ENCODE measurements at places on chromosomes 7 and 10.
A peak's percentile ranks its signal among the peaks of the same experiment; 100 is the strongest.

- DNase-seq, result no peak
Observed at GRCh38 chr7:34837801-34838201, 179.8 kb downstream of the NPSR1 start.

DNA sequence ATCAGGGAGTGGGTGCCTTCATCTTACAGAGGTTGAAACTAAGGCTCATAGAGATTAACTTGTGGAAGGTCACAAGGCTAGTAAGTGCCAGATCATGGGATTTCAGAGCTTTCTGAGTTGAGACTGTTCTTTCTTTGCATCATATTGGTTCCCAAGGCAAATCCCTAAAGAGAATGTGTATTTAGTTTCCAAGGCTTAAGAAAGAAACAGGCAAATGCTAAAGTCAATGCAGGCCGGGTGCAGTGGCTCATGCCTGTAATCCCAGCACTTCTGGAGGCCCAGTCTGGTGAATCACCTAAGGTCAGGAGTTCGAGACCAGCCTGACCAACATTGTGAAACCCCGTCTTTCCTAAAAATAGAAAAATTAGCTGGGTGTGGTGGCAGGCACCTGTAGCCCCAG, 19.8 kb downstream of the CDK1 start:
- DNase-seq, result peak; percentile 72

- no peak for DNase-seq
Observed at GRCh38 chr10:102832987-102833386, 4.2 kb downstream of the CYP17A1 start.

- peak; percentile 40 for DNase-seq
Observed at GRCh38 chr7:46810986-46811385, 770.9 kb downstream of the TNS3 start.

DNA sequence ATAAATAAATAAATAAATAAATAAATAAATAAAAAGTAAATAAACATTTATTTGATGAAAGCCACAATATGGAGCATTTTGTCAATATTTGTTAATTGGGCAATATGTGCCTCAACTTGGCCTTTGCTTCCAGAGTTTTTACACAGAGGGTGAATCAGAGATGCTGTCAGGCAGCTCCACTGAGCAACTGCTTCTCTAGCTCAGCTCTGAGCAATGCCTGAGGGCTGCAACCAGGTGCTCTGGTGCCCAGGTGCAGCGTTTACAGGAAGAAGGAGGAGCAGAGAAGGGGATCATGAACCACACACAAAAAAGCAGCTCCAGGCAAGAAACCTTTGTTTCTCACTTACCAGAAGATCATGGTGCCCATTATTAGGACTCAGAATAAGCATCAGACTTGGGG, 876.2 kb upstream of the AUTS2 start:
- no peak for DNase-seq

- DNase-seq, result no peak
Observed at GRCh38 chr10:63692220-63692896, 171.2 kb downstream of the REEP3 start.

DNA sequence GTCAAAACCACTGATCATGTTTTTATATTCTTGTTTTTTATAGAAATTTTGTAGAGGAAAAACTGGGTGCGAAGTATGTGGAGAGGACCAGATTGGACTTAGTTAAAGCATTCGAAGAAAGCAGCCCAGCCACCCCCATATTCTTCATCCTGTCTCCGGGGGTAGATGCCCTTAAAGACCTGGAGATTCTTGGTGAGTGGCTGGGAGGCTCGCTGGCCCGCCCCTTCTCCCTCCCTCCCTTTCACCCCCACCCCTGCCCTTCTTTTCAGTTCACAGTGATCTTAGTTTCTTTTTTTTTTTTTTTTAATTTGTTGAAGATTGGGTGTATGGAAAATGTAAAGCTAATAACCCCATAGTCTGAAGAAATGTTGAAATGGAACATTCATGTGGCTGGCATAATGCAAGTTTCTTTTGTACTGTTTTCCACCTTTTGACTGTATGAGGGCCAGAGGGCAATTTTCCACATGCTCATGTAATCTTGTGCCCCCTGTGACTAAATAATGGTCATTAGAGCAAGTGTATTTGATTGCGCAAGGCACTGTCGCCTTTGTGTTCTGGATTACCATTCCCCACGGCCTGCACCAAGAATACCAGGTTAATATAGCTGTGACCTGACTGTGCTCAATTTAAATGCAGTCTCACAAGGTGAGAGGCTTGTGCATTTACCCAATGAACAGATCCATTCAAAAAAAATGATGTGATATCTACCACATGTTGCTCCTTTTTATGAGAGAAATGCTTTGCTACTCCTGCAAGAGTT, 77.7 kb downstream of the CDCA7L start:
- no peak for DNase-seq

- no peak for DNase-seq
Observed at GRCh38 chr7:7790041-7790741, 71.8 kb upstream of the RPA3 start.

DNA sequence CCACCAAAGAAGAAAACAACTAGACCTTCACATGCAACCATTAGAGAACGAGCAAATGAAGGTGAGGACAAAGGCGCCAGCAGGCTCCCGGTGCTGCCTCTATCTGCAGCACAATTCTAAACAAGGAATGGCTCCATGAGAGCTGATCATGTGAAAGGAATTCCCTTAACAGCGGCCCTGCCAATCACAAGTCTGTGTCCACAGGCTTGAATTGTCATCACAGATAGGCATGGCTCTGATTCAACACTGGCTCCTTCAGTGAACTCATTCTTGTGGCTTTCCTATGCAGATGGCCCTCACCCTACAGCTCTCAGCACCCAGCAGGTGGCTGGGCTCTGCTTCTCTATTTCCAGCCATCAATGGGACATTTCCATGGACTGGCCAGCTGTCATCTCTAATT, 36.2 kb downstream of the LAMB1 start:
- DNase-seq, result no peak

GRCh38 chr10:47361293-47361692, 13.1 kb downstream of the RBP3 start:
- DNase-seq, result no peak

DNA sequence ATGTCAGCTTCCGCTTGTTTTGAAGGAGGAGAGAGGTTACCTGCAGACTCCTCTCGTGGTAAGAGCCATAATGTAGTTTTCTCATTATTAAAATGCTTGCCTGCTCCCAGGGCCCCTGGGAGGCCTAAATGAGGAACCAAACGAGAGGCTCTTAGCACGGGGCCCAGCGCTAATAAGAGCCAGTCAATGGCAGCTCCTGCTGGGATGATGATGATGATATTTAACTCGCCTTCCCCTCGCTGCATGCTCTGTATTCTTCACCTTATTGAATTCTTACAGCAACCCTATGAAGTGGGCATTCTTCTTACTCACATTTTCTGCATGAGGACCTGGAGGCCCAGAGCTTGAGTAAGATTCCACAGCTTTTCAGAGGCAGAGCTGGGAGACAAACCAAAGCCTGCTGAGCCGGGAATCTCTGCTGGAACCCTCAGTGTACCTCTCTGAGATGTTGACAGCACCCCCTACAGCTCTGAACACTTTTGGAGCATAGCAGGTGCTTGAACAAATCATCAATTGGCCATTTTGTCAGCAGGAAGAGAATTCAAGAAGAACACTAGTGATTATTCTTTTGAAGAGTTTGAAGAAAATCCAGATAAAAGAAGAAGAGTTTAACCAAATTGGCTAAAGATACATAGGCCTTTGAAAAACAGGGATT, 93.1 kb upstream of the HABP2 start:
- no peak for DNase-seq

GRCh38 chr10:132477066-132477397, 60.6 kb upstream of the INPP5A start:
- DNase-seq, result no peak

GRCh38 chr10:30784897-30785605, 155.5 kb upstream of the LYZL2 start:
- DNase-seq, result peak; percentile 82

- DNase-seq, result no peak
Observed at GRCh38 chr7:134351424-134351823, 34.7 kb upstream of the SLC35B4 start.

- DNase-seq, result no peak
Observed at GRCh38 chr7:29332042-29332811, 137.7 kb downstream of the CHN2 start.

- DNase-seq, result no peak
Observed at GRCh38 chr10:2890093-2890492, 177.3 kb upstream of the PFKP start.

GRCh38 chr10:132858121-132859081, 72.5 kb upstream of the NKX6-2 start:
- DNase-seq, result no peak

- no peak for DNase-seq
Observed at GRCh38 chr7:150401424-150401790, 22.3 kb downstream of the ZNF775 start.

DNA sequence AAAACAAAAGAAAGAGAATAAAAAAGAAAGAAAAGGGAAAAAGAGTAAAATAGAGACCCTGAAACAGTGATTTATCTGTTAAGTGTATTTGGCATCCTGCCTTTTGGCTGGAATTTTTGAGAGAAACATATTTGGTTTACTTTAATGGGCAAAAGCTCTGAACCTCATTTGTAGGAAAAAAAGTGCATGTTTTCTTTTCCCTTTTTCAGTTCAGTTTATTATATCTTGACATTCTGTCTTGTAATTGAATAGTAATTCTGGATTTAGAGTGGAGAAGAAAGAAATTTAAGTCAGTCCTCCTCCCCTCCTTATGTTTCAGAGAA, 69.5 kb downstream of the ARID5B start:
- DNase-seq, result peak; percentile 35

GRCh38 chr7:48298779-48299178, 127.5 kb downstream of the ABCA13 start:
- no peak for DNase-seq

GRCh38 chr7:31652063-31652326, 35.0 kb upstream of the PPP1R17 start:
- no peak for DNase-seq

- no peak for DNase-seq
Observed at GRCh38 chr7:111164442-111164841, 73.5 kb downstream of the LRRN3 start.

DNA sequence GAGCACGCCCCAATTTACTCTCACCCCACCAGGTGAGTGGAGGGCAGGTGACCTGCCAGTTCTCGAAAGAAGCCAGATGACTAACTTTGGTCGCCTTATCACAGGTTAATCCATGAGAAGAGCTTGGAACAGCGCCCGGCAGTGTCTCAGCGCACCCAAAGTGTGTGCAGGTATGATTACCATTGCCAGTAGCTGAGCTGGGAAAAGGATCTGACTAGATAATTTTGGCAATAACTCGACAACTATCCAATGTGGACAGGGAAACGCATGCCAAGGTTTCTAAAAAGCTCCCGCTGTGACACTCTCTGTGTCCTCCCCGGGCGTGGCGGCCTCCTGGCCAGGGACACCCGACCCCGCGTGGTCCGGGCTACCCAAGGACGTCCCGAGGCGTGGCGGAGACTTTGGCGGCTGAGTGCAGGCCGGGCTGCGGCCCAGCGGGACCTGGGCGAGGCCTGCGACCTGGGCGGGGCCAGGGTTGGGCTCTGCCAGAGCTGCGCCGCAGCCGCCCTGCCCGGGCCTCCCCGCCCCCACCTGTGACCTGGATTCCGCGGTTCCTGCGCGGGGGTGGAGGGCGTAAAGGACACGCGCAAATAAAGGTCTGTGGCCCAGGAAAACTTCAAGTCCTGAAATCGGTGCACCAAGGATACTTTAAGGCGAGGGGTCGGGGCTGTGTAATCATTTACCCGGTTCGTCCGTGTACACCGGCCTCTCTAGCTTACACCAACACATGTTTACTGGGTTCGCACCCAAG, 13.7 kb upstream of the WAPL start:
- DNase-seq, result no peak

DNA sequence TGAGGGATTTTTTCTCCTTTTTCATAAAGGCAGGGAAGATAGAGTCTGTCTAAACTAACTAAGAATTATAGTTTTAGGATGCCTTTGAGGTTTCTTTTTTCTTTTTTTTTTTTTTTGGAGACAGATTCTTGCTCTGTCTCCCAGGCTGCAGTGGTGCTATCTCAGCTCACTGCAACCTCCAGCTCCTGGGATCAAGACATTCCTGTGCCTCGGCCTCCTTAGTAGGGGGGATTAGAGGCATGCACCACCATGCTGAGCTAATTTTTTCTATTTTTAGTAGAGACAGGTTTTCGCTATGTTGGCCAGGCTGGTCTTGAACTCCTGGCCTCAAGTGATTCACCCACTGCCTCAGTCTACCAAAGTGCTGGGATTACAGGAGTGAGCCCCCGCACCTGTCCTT, 239.7 kb downstream of the KCND2 start:
- no peak for DNase-seq

DNA sequence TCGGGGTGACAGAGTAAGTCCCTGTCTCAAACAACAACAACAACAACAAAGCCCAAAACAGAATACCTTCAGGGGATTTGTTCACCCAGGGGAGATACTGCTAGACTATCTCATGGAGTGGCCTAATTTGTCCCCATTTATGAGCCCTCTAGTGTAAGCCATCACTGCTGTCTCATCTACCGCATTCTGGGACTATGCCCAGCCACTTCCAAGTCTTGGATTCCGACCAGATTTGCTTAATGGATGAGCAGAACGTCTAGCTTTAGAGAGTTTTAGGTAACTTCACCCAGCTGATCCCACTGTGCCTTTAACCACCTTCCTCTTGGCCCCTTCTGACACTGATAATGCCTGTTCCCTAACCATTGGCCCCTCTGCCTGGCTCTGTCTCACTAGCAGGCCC, 47.1 kb downstream of the PAPSS2 start:
- no peak for DNase-seq

DNA sequence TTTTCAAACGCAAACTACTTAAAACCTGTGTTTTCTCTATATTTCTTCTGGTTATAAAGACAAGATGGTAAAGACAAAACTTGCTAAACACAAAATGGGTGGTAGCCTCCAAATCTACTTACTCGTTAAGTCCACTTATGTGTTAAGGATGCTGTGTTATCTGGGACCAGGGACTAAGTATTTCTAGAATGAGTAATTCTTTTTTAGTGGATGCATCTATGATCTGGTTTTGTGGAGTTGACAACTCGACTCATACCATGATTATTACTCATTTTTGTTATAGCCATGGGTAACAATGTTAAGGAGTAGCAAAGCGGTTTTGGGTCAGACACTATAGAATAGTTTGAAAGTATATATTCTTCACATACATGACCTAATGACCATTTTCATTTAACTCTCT, 239.5 kb upstream of the FOXP2 start:
- DNase-seq, result no peak

DNA sequence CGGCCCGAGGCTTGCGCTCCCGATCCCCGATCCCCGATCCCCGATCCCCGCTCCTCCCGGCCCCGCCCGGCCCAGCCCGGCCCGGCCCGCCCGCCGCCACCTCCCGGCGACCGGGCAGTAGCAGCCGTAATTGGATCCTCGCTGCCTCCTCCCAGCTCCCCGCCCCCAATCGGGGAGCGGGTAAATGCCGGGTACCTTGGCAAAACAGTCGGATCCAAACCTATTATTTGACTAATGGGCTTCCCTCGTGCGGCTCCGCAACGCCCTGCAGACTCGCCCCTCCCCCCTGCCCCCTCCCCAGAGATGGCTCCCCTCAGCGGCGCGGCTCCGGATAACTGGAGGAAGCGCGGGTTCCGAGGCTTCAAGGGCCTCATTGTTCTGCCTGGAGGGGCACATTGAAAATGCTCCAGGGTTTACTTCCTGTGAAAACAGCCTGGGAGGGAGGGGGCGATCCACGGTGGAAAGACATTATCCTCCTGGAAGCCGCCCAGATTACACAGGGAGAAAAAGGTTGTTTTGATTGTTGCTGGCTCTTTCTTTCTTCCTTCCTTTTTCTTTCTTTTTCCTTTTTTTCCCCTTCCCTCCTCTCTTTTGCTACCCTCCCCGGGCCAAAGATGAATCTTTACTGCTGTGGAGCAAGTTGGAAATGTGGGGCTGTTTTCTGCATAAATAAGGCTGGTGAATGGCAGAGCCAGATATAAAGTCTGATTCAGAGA, 94.7 kb upstream of the ZMIZ1 start:
- peak; percentile 83 for DNase-seq

GRCh38 chr10:65341323-65341925, 1584.4 kb upstream of the LRRTM3 start:
- peak; percentile 68 for DNase-seq

Measured in umbilical cord (tissue), 2 donors.